Hair follicle dermal papilla cell (primary cell): ENCODE measurements at places on chromosomes 7 and 10. TPM values are rescaled to one million over a fixed set of nuclear protein-coding genes. Genes with fewer than 3 reads are reported as not detected.

DLX5 gene
- not detected in 2 replicates for total RNA-seq

RAMP3 gene
- total RNA-seq = 0.24 TPM in 1 of 2 replicates, not detected in the other

ARHGAP21 gene
- total RNA-seq = 240 and 270 TPM in 2 replicates

IQUB gene
- total RNA-seq = 0.61 and 0.65 TPM in 2 replicates

PDZD8 gene
- total RNA-seq = 34.0 and 37.6 TPM in 2 replicates

HOXA9 gene
- total RNA-seq = 0.36 TPM in 1 of 2 replicates, not detected in the other

UCN3 gene
- total RNA-seq = not detected in 2 replicates

PDIA4 gene
- 304 and 328 TPM in 2 replicates for total RNA-seq

GRM3 gene
- not detected in 2 replicates for total RNA-seq

NUTM2D gene
- 1.7 and 2.3 TPM in 2 replicates for total RNA-seq

GPR15LG gene
- total RNA-seq = not detected in 2 replicates

CYP2C8 gene
- 0.32 TPM in 1 of 2 replicates, not detected in the other for total RNA-seq

PRSS2 gene
- not detected in 2 replicates for total RNA-seq

SPDYE1 gene
- total RNA-seq = under 0.01 TPM in 1 of 2 replicates, not detected in the other
